Right renal cortex interstitium (tissue), 3 donors: ENCODE measurements at places on chromosomes 12 and 14. TPM values are rescaled to one million over a fixed set of nuclear protein-coding genes. Genes with fewer than 3 reads are reported as not detected.

The SLC6A13 gene
- polyA plus RNA-seq = 52.9 TPM

The DBX2 gene
- polyA plus RNA-seq = 0.11 TPM

The HOXC4 gene
- polyA plus RNA-seq = 37.2 TPM

The OTX2 gene
- polyA plus RNA-seq = not detected

The DTD2 gene
- polyA plus RNA-seq = 14.1 TPM

The OVCH1 gene
- polyA plus RNA-seq = 0.23 TPM

The RNU6-7 gene
- not detected for polyA plus RNA-seq

The NOVA1 gene
- polyA plus RNA-seq = 28.1 TPM

The DCN gene
- 589 TPM for polyA plus RNA-seq

The HPD gene
- polyA plus RNA-seq = 1.5 TPM

The LYZ gene
- 32.9 TPM for polyA plus RNA-seq

The LRRK2 gene
- 38.1 TPM for polyA plus RNA-seq

The TAS2R42 gene
- polyA plus RNA-seq = not detected

The IL31 gene
- polyA plus RNA-seq = not detected

The KRT3 gene
- polyA plus RNA-seq = not detected

The SCYL2 gene
- polyA plus RNA-seq = 52.8 TPM

The EIF2S3B gene
- polyA plus RNA-seq = 1.4 TPM
